Dermis lymphatic vessel endothelial cell (primary cell): ENCODE measurements at places on chromosomes 11 and 22. TPM values are rescaled to one million over a fixed set of nuclear protein-coding genes. Genes with fewer than 3 reads are reported as not detected.

The MFRP gene
- total RNA-seq, result under 0.01 TPM in 1 of 2 replicates, not detected in the other

The OR52W1 gene
- not detected in 2 replicates for total RNA-seq

The SCUBE1 gene
- total RNA-seq, result 0.86 and 1.8 TPM in 2 replicates

The C11orf91 gene
- total RNA-seq, result 0.09 and 0.11 TPM in 2 replicates

The RAB3IL1 gene
- 6.3 and 12.2 TPM in 2 replicates for total RNA-seq

The TCN2 gene
- 13.8 and 18.5 TPM in 2 replicates for total RNA-seq

The RTCB gene
- 123 and 152 TPM in 2 replicates for total RNA-seq

The CRYBA4 gene
- 0.22 TPM in 1 of 2 replicates, not detected in the other for total RNA-seq

The MYEOV gene
- total RNA-seq, result 0.11 TPM in 1 of 2 replicates, not detected in the other

The AP2A2 gene
- 24.7 and 37.1 TPM in 2 replicates for total RNA-seq

The MPZL2 gene
- total RNA-seq, result 0.95 and 2.9 TPM in 2 replicates

The KBTBD3 gene
- total RNA-seq, result 4.0 and 5.7 TPM in 2 replicates

The PRRG4 gene
- total RNA-seq, result 0.52 and 1.3 TPM in 2 replicates

The KDELR3 gene
- total RNA-seq, result 18.1 and 28.8 TPM in 2 replicates

The CCDC88B gene
- 1.0 and 1.5 TPM in 2 replicates for total RNA-seq

The TRPC6 gene
- 10.3 and 44.4 TPM in 2 replicates for total RNA-seq

The LUZP2 gene
- not detected in 2 replicates for total RNA-seq

The NRIP3 gene
- 0.34 and 0.54 TPM in 2 replicates for total RNA-seq

The TUBA8 gene
- 0.26 and 0.33 TPM in 2 replicates for total RNA-seq

The DRICH1 gene
- 0.11 TPM in 1 of 2 replicates, not detected in the other for total RNA-seq

The AMPD3 gene
- total RNA-seq, result 1.5 and 9.1 TPM in 2 replicates

The TECTA gene
- total RNA-seq, result 0.33 and 0.52 TPM in 2 replicates

The HNRNPUL2 gene
- 8.8 and 9.6 TPM in 2 replicates for total RNA-seq

The CSNK2A3 gene
- 2.6 and 4.0 TPM in 2 replicates for total RNA-seq
